ENCODE measurements at places on chromosomes 16 and 17.

DNA sequence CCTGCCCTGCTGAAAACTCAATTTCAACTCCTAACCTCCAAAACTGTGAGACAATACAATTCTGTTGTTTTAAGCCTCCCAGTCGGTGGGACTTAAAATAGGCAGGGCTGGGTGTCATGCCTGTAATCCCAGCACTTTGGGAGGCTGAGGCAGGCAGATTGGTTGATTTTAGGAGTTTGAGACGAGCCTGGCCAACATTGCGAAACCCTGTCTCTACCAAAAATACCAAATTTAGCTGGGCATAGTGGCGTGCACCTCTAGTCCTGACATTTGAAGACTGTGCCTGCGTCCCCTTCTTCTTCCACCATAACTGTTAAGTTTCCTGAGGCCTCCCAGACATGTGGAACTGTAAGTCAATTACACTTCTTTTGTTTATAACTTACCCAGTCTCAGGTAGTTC is 36.0 kb upstream of the ATF7IP2 start:
- no peak for DNase-seq

DNA sequence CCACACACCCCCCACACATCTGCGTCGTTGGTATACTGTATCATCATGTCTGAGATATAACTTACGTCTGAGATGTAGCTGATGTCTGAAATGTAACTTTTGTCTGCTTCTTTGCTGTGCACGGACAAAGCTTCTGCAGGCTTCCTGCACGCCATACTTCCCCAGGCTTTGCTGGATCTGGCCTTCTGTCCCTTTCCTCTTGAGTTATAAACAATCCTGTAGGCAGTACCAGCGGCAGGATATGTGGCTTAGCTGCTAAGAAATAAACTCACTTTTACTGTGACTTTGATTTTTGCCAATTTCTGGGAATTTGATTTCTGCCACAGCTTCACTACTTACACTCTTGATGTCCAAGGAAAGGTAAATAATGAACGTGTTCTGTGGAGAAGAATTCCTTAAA is 184.4 kb downstream of the RPTOR start:
- no peak for DNase-seq

DNA sequence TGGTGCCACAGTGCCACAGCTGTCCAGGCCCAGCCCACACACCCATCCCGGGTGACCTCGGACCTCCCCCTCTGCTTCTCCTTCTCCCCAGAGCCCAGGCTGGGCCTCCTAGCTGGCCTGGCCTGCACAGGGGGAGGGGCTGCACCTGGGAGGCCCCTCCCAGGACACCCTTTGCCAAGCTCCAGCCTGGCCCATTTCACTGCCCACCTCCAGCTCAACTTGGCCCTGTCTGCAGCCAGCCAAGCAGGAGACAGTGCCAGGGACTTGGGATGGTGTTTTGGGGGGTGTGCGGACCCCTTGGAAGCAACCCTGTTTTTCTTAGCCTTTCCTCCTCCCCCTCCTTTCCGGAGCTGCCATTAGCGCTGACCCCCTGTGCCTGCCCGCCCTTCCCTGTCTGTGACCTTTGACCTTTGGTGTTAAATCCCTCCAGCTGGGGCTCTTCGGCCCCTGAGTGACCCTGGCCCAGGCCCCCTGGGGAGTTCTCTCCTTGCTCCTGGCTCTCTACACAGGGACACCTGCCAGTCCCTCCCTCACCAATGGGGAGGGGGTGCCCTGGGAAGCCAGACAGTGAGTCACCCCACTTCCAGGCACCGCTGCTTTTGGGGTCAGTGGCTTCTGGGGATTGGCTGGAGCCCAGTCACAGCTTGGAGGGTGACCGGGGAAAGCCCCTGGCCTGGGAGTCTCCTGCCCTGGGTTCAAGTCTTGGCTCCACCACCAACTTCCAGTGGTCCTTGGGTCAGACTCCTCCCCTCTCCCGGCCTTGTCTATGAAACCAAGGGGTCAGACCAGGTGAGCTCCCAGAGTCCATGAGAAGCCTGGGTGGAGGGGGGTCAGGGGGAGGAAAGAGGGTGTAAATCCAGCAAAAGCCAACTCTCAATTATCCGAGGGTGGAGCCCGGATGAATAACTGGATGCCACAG is 1.9 kb downstream of the GLIS2 start:
- DNase-seq: no peak

GRCh38 chr16:26316683-26317464 is 625.1 kb downstream of the HS3ST4 start:
- no peak for DNase-seq

GRCh38 chr17:60817192-60817591 is 139.5 kb downstream of the BCAS3 start:
- no peak for DNase-seq

DNA sequence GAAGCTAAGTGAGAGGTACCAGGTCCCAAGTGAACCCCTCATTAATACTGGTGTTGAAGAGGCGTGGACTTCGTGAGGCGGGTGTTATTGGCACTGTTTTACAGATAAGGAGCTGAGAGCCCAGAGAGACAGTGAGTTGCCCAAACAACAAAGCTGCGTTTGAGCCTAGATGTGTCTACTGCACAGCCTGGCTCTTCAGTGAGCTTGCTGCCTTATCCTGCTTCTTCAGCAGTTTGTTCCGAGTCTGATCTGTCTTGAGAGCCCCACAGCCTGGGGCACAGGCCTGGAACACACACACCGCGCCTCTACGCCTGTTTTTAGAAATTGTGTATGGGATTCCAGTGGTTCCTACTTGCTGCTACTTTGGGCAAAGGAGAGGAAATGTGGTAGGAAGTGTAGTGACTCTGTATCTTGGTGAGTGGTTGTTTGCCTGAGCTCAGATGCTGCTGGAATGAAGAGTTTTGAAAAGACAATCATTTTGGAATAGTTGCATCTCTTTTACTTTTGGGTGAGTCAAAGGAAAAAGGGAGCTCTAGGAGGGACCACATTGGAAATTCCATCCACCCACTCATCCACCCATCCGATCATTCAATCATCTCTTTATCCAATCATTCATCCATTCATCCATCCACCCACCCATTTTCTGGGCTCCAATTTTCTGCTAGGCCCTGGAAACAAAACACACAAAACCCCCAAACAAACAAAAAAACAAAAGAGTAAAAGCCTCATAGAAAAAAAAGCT is 22.3 kb upstream of the PLCG2 start:
- no peak for DNase-seq

Data from SW480 (cell line).